WERI-Rb-1 (cell line): ENCODE measurements at places on chromosomes 2 and 18.

DNA sequence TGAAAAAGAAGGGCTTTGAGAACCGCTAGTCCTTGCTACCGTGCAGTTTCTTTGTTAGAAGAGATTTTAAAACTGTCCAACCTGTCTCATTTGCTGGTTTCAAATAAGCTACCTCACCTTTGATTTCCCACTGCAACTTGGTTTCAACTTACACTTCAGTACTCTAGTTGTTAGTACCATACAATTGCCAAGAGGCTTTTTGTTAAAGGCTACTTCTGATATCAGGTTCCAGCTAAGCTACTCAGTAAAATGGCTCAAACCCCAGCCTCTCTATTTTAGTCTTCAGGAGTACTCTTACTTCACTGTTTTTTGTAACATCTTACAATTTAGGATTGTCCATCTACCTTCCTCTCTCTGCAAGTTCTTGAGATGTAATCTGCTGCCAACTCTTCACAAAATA is 91.6 kb downstream of the INO80D start:
- DNase-seq, result no peak

- no peak for DNase-seq
These were observed 91.6 kb upstream of the MGAT4A start for GRCh38 chr2:98822301-98823164.

- no peak for DNase-seq
These were observed 17.1 kb upstream of the TMEM178A start for GRCh38 chr2:39648580-39648979.

DNA sequence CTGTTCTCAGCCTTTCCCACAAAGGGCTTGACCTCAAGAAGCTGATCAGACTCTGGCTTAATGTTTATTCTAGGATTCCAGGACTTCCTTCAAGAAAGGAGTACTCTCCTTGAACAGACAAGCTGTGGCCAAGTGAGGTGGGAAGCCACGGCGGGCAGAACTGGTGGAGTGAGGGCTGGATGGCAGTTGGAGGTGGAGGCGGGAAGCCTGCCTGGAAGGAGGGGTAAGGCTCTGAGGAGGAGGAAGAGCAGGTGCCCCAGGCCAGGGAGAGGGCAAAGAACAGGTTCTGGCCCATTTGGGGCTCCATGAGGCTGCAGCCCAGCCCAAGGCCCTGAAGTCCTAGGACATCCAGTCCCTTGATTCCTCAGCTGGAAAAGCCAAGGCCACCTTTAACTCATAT is 143.9 kb downstream of the CYP26B1 start:
- DNase-seq, result no peak

DNA sequence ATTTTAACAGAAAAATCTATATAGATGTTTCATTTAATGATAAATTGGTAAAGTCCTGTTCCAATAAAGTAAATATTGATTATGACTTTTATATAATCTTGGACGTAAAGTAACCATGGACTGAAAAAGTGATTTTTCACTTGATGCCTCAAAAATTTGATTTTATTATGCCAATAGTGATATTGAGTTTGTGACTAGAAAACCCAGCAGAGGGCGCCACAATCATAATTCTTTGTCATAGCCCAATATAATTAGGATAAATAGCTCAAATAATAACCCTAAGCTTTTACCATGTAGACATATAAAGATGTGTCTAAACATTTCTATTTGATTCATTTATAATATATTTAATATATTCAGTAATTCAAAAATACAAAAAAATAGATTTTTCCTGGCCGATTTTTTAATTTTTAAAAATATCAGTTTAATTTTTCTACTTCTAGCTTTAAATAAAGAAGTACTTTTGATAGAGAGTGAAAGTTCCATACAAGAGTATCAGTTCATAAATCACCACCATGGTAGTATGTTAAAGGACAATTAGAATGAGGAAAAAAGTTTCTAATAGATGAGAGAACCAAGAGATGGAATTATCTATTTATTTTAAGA is 30.7 kb downstream of the CAMKMT start:
- DNase-seq, result peak; percentile 58

GRCh38 chr18:73270920-73271634 is 403.3 kb upstream of the NETO1 start:
- DNase-seq, result no peak

DNA sequence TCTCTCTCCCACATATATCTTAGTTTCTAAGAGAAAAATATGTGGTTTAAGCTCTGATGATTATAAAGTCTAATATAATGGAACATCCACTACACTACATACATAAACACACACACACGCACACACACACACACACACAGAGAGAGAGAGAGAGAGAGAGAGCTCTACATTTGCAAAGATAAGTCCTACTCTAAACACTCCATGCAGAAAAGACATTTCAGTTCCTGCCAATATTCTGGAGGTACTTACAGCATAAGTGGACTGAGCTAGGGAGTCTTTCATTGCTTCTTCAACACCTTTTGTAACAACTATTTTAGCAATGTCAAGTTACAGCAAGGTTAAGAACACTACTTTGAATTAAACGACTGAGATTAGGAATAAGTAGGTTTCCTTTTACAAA is 80.1 kb downstream of the FIGN start:
- no peak for DNase-seq

GRCh38 chr18:6414723-6415417 is at the start of gene L3MBTL4:
Gene L3MBTL4, minus strand, starts transcription at chr18:6414911. Its CDS starts 103,286 bp downstream, at chr18:6311625.
- DNase-seq, result no peak

GRCh38 chr2:174529916-174530315 is 43.1 kb upstream of the GPR155 start:
- no peak for DNase-seq

DNA sequence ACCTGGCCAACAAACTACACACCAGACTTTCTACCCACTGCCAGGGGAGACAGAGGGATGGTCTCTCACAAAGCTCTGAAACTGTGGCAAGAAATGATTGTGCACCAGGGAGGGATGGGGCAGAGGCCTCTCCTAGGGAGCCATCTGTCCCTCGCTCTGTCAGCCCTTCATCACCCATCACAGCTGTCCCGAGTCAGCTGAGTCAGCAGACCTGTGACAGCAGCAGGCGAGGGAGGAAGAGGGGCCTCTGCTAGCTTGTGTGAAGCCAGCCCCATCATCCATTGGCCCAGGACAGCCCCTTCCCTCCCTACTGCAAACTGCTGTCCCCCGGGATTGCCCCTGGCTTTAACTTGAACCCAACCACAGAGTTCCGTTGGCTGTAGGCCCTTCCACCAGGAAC is 5.0 kb downstream of the SH2D6 start:
- DNase-seq, result no peak

DNA sequence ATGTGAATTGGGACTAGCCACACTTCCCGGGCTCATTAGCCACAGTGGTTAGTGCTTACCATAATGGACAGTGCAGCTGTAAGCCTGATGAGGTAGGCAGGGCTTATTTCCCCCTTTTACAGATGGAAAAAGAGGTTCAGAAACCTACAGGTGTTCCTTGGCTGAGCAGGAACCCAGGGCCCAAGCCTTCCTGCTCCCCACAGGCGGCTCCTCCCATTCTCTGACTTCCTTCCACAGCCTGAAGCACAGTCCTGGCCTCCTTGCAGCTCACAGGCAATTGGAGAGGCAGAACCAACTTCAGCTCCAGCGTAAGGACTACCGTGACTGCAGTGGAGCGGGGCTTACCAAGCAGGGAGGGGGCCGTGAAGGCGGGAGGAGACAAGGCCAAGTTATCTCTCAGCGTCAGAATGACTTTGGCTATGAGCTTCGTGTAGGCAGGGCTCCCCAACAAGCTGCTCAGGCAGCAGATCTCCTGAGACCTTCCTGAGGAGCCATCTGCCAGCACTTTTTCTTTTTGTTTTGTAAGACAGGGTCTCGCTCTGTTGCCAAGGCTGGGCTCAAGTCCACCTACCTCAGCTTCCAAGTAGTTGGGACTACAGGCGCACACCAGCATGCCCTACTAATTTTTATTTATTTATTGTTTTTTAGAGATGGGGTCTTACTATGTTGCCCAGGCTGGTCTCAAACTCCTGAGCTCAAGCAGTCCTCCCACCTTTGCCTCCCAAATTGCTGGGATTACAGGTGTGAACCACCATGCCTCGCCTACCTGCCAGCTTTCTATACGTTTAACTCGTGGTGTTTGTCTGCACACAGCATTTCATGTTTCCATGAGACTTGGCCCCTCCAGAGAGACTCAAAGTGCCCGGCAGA is 34.2 kb upstream of the NT5DC4 start:
- no peak for DNase-seq

DNA sequence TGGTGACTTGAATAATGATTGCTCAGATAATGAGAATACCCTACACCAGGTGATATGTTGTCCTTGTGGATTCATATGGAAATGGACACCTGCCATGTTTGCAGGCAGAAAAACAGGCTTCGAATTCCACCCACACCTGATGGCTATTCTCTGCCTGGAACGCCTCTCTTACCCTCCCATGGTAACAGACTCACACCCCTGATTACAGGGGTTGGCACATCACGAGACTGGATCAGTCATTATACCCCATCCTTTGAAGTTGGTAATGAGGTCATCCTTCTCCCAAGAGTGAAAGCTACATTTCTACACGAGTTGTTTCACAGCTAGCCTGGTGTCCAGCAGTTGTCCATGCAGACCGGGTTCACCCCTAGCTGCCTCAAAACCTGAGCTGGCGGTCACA is 71.4 kb upstream of the MBOAT2 start:
- DNase-seq, result no peak

DNA sequence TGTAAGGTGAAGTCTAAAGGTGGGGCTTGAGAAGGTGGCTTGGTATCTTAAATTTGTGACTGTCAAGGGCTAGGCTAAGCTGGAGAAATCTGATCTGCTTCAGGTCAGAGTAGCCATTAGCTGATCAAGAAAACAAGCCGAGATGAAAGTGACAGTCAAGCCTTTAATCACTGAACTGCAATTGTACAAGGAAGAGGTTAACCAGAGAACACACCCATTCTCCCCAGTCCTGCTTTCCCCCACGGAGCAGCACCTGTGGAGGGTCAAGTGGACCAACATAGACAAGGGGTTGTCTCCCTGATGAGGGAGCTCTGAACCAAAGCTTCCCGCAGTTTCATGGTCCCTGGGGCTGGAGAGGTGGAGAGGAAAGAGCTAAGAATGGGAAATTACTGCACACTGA is 901.2 kb downstream of the DCC start:
- no peak for DNase-seq

DNA sequence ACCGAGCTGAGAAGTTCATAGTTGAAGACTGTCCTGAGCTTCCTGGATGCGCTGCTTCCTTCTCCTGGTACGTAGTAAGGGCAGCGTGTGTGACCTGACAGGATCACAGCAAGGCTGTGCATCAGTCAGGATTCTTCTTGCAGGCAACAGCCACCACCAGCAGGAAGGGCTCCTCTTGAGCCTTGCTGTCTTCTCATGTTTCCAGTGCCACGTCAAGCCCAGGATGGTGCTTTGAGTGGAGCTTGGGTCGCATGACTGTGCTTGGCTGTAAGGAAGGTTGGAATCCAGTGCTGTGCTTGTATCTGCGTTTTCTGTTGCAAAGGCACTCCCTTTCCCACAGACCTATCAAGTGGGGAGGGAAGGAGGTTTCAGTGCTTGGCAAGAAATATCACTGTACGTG is 194.3 kb downstream of the LDLRAD4 start:
- DNase-seq, result no peak

GRCh38 chr2:84409531-84409930 is 49.5 kb downstream of the SUCLG1 start:
- no peak for DNase-seq

- DNase-seq, result no peak
These were observed 54.7 kb downstream of the KCTD18 start for GRCh38 chr2:200454927-200455801.

DNA sequence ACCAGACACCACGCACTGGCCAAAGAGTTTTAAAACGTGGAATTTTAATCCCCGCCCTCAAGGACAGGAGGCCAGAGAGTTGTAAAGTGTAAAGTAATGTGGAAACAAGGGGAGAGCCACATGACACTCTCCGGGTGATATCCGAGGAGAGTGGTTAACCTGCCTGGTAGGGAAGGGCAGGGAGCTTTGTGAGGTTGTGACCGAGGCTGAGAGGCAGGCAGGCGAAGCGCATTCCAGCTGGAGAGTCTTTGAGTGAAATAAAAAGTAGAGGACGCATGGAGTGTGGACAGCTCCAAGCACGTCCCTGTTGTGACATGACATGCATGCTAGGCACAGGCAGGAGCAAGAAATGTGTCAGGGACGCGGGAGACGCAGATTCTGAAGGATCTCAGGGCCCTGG is 539.5 kb downstream of the RNF144A start:
- no peak for DNase-seq

GRCh38 chr2:99183025-99183424 is 2.0 kb downstream of the MRPL30 start:
- DNase-seq, result no peak

GRCh38 chr2:28296904-28297303 is 95.8 kb upstream of the FOSL2 start:
- no peak for DNase-seq

- no peak for DNase-seq
These were observed 66.8 kb downstream of the POLE4 start for GRCh38 chr2:75025216-75025615.

DNA sequence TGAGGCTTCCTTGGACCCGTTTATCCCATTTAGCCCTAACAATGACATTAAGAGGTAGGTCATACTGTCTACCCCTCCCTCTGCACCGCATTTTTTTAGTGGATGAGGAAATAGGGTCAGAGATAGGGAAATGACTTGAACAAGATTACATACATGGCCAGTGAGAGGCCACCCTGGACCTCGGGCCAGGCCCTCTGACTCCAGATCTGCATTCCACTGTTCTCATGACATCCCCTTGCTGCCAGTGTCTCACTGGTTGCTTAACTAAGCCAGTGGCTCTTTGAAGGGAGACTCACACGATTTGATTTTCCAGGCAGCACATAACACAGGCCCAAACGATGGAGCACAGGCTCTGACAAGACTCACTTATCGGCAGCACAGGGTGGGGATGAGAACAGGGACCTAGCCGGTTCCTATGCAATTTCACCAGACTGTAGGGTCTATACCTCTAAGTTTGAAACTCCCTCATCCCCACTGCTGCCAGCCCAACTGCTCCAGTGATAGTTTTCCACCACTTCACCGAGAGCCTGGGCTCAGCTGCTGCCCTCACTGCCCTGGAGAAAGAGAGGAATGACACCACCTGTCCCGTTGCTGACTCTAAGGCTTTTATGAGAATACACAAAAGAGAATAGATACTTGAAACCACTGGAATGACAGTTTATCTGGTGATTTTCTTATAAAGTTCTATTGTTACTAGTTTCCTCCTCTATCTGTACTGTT is 82.5 kb downstream of the TMEM247 start:
- DNase-seq, result no peak

- peak; percentile 89 for DNase-seq
These were observed 3.1 kb downstream of the PAIP2B start for GRCh38 chr2:71223767-71224333.

GRCh38 chr2:199989822-199990221 is 34.4 kb downstream of the MAIP1 start:
- no peak for DNase-seq

DNA sequence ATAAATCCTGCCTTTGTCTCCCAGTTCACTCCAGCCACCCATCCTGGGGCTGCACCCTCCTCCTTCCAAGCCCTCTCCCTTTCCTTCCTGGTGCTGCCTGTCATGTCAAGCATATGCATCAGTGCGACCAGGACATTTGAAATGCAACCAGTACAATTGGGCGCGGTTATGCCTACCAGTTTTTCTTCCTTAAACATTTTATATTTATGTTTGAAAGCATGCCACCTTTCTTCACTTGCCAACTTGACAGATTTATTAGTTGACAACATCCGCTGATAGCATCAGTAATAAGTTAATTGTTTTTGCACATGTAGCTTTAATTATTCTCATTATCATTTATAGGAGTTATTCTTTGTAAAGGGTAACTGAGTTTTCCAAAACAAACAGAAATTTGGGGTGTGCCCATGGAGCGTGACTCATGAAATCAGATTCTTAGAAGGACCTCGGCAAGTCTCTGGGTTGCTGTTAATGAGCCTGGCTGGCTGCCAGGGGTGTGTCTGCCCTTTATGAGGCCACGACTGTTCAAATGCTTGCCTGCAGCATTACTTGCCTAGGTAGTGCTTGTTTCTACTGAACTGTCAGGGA is 32.8 kb upstream of the IL1B start:
- no peak for DNase-seq
